ENCODE measurements at places on chromosomes 12 and 14. TPM values are rescaled to one million over a fixed set of nuclear protein-coding genes. Genes with fewer than 3 reads are reported as not detected.

The TUBA1B gene
- total RNA-seq, result 261 TPM

The FBRSL1 gene
- total RNA-seq, result 10.6 TPM

The MDGA2 gene
- total RNA-seq, result 3.2 TPM

DNA sequence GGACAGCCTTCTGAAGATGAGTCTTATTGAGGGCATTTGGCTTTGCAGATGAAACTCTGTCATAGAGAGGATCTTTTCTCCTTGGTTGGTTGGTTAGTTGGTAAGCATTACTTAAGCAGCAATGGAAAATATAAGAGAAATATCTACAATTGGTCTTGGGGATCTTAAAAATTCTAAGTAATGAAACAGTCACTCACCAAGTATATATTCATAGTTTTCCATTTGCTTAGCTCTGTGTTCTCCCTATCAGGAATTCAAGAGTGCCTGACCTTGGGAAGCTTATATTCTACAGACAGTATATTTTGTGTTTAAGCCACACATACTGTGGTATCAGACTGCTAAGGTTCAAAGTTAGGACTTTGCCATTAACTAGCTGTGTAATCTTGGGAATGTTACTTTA, at the start of gene OR5AU1:
TSS of gene OR5AU1 (minus strand) at position 101 of the 400 bp plus-strand sequence. CDS start 191 bp downstream, outside the sequence.
- no peaks in the 10 kb centered on the region for H3K36me3 ChIP-seq
- DNase-seq, result no peak
- no peak within 1 kb of the TSS for H3K27ac ChIP-seq
- H3K27me3 ChIP-seq, result peaks cover 3% of the 10 kb centered on the region

- H3K36me3 ChIP-seq, result peaks cover 42% of the 10 kb centered on the region
- no peak overlapping the region for H3K27ac ChIP-seq
- no peaks in the 10 kb centered on the region for H3K27me3 ChIP-seq
- no peaks in the 10 kb centered on the region for H3K4me1 ChIP-seq
- DNase-seq, result no peak
These were observed 28.6 kb downstream of the NEK9 start for GRCh38 chr14:75098212-75098611.

The SLC35F4 gene
- not detected for total RNA-seq

Measured in lung (tissue), 17 donors.